ENCODE measurements at places on chromosomes 3 and 15. TPM values are rescaled to one million over a fixed set of nuclear protein-coding genes. Genes with fewer than 3 reads are reported as not detected.
A peak's percentile ranks its signal among the peaks of the same experiment; 100 is the strongest.

DNA sequence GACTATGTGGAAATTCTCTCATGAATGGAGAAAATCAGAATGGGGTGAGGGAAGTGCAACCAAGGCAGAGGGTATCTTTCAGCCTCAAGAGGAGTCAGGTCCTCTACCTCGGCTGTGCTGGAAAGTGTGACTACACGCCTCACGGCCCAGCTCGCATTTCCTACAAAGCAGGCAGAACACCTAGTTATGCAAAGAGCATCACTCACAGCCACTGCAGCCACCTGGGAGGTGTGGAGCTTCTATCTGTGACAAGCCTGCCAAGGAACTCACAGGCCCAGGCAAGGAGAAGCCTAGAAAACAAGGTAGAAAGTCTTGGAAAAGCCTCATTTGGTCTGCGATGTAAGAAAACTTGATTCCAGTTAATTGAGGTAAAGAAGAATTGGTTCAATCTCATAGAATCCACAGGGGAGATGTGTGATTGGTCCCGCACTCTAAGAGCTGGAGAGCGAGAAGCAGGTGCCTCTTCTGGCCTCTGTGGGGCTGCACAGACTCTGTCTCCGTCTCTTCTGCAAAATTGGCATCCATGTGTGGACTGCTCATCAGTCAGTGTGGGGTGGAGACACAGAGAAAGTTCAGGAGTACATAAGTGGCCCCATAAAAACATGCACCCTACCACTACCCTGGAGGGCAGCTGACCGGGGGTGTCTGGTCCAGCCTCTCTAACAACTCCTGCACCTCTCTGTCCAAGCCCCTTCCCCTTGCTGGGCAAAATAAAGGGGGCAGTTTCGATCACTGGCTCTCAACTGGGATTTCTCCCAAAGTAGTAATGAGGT is 76.8 kb downstream of the TAMM41 start:
- no peaks in the 10 kb centered on the region for H3K27me3 ChIP-seq
- DNase-seq = no peak
- no peak overlapping the region for H3K4me3 ChIP-seq

KCNH8 gene
- total RNA-seq = 0.25 TPM

TEX55 gene
- not detected for total RNA-seq

GRCh38 chr3:52202384-52203077 is 4.6 kb downstream of the ALAS1 start:
- H3K36me3 ChIP-seq = peaks cover 52% of the 10 kb centered on the region
- no peak for DNase-seq
- peaks cover 15% of the 10 kb centered on the region for H3K4me1 ChIP-seq
- no peaks in the 10 kb centered on the region for H3K27me3 ChIP-seq
- no peak overlapping the region for H3K4me3 ChIP-seq

GRCh38 chr15:94607176-94607654 is 375.9 kb downstream of the MCTP2 start:
- H3K27me3 ChIP-seq = no peaks in the 10 kb centered on the region
- H3K36me3 ChIP-seq = no peaks in the 10 kb centered on the region
- peak; percentile 77 for DNase-seq
- no peak overlapping the region for H3K4me3 ChIP-seq
- no peak overlapping the region for H3K27ac ChIP-seq
- H3K4me1 ChIP-seq = peaks cover 6% of the 10 kb centered on the region

GRCh38 chr3:4392992-4393391 is 74.1 kb downstream of the SUMF1 start:
- H3K27me3 ChIP-seq = no peaks in the 10 kb centered on the region
- no peak for DNase-seq
- H3K4me3 ChIP-seq = no peak overlapping the region
- H3K36me3 ChIP-seq = peaks cover 2% of the 10 kb centered on the region
- H3K4me1 ChIP-seq = peaks cover 7% of the 10 kb centered on the region
- H3K27ac ChIP-seq = no peak overlapping the region

GRCh38 chr3:170000051-170000450 is 33.4 kb downstream of the SEC62 start:
- no peaks in the 10 kb centered on the region for H3K27me3 ChIP-seq
- H3K36me3 ChIP-seq = no peaks in the 10 kb centered on the region
- H3K27ac ChIP-seq = no peak overlapping the region
- no peak for DNase-seq

GRCh38 chr3:48984663-48985062 is 5.4 kb upstream of the P4HTM start:
- peaks cover 20% of the 10 kb centered on the region for H3K36me3 ChIP-seq
- H3K27me3 ChIP-seq = no peaks in the 10 kb centered on the region
- no peak overlapping the region for H3K4me3 ChIP-seq
- H3K4me1 ChIP-seq = peaks cover 3% of the 10 kb centered on the region

DNA sequence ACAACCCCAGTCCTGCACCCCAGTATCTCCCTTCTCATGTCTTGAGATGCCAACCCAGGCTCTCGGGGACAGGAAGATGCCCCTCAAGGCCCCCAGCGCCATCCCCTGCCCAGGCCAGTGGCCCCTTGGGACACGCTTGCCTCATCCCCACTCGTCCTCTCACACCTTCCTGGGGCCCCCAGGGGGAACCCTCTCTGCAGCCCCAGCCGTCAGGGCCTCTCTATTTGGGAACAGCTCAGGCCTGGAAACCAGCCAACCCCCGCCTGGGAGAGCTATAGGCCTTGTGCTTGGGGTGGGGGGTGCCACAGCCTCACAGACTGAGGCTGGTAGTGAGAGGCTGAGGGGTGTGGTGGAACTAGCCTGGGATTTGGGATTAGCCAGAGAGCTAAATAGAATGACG is 7.8 kb downstream of the LINGO1 start:
- no peak overlapping the region for H3K27ac ChIP-seq
- H3K27me3 ChIP-seq = no peaks in the 10 kb centered on the region
- H3K36me3 ChIP-seq = no peaks in the 10 kb centered on the region
- H3K4me1 ChIP-seq = peaks cover 40% of the 10 kb centered on the region

DNA sequence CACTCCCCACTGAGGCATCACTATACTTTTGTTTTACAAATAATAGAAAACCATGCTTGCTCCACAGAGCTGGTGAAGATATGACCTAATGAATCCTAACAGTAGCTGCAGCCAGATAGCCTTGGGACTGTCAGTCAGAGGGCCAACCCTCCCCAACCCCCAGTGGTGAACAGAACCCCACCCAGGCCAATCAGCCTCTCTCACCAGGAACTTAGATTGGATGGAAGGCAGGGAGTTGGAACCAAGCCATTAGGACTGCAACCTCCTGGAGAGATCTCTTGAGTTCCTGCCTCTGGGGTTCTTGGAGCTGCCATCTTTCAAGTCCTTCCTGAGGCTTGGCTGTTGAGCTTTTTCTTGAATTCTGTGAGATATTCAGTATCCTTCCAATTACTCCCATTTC is 3.0 kb upstream of the MRPS22 start:
- H3K27ac ChIP-seq = no peak overlapping the region
- H3K27me3 ChIP-seq = no peaks in the 10 kb centered on the region
- peaks cover 6% of the 10 kb centered on the region for H3K4me1 ChIP-seq
- no peak overlapping the region for H3K4me3 ChIP-seq

DNASE1L3 gene
- 1.2 TPM for total RNA-seq

DNA sequence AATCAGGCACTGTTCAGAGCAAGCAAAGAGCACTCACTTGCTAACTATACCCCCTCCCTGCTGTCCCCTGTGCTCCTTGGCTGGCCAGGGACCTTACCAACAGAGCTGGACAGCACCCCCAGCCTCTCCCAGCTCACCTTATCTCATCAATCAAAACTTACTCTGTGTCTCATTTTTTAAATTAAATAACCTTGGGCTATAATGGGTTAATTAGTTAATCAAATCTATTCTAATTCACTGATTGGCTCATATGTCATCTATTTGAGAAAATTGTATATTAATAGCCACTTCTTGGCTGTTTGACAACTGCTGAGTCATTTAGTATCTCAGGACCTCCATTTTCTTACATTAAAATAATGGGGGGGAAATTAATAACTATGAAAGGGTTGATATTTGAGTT is 22.9 kb downstream of the IL5RA start:
- H3K4me3 ChIP-seq = no peak overlapping the region
- H3K27ac ChIP-seq = no peak overlapping the region
- H3K27me3 ChIP-seq = no peaks in the 10 kb centered on the region
- no peaks in the 10 kb centered on the region for H3K4me1 ChIP-seq
- H3K36me3 ChIP-seq = no peaks in the 10 kb centered on the region

GRCh38 chr3:133209871-133210550 is 171.8 kb downstream of the TMEM108 start:
- H3K27ac ChIP-seq = no peak overlapping the region
- peaks cover 14% of the 10 kb centered on the region for H3K4me1 ChIP-seq
- no peaks in the 10 kb centered on the region for H3K27me3 ChIP-seq
- DNase-seq = no peak

DNA sequence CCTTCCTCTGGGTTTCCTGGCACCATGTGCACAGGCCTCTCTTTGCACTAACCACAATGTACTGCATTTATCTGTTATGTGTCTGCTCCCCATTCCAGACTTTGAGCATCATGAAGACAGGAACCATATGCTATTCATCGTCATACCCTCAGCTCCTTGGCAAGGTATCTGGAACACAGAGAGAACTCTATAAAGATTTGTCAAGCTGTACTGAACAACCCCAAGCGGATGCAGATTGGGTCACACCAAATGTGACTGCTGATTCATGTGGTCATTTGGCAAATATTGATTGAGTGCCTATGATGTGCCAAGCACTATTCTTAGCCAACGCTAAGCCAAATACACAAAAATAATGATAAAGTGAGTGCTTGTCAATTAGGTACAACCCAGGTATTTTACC is 7.5 kb upstream of the MEGF11 start:
- no peaks in the 10 kb centered on the region for H3K4me1 ChIP-seq
- DNase-seq = no peak
- no peak overlapping the region for H3K27ac ChIP-seq
- H3K4me3 ChIP-seq = no peak overlapping the region

GRCh38 chr3:143016321-143016972 is 15.1 kb downstream of the U2SURP start:
- H3K4me3 ChIP-seq = no peak overlapping the region
- H3K27ac ChIP-seq = no peak overlapping the region
- no peaks in the 10 kb centered on the region for H3K27me3 ChIP-seq

- H3K27me3 ChIP-seq = no peaks in the 10 kb centered on the region
- no peaks in the 10 kb centered on the region for H3K4me1 ChIP-seq
- no peak overlapping the region for H3K27ac ChIP-seq
- no peak overlapping the region for H3K4me3 ChIP-seq
These were observed 455.2 kb upstream of the ARPP21 start for GRCh38 chr3:35183927-35184675.

DNA sequence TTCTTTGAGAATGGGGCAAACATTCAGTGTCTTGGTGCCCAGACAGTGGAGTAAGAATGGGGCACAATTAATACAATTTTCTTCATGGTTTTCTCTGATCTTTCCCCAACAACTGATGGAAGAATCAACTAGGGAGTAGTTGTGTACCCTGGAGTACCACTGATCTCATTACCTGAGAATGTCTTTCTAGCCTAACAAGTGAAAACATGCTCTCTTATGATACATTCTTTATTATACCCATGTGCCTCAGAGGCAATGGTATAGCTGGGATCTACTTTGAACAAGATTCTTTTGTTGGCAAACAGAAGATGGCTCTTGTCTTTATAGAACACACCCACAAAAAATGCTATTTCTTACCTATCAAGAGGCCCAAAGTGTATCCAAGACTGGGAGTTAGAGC is 250.6 kb upstream of the CMC1 start:
- no peaks in the 10 kb centered on the region for H3K27me3 ChIP-seq
- H3K4me1 ChIP-seq = no peaks in the 10 kb centered on the region
- H3K27ac ChIP-seq = no peak overlapping the region
- no peak for DNase-seq

ZBTB47 gene
- 8.6 TPM for total RNA-seq

GP5 gene
- 1.1 TPM for total RNA-seq

SCN11A gene
- total RNA-seq = 0.12 TPM

GRCh38 chr3:24740326-24740725 is 245.7 kb upstream of the THRB start:
- DNase-seq = peak; percentile 20
- no peaks in the 10 kb centered on the region for H3K4me1 ChIP-seq
- H3K27ac ChIP-seq = no peak overlapping the region
- no peaks in the 10 kb centered on the region for H3K27me3 ChIP-seq
- H3K36me3 ChIP-seq = no peaks in the 10 kb centered on the region

BCL2A1 gene
- 27.4 TPM for total RNA-seq

- H3K27me3 ChIP-seq = no peaks in the 10 kb centered on the region
- H3K4me3 ChIP-seq = no peak overlapping the region
- H3K36me3 ChIP-seq = no peaks in the 10 kb centered on the region
- H3K27ac ChIP-seq = no peak overlapping the region
These were observed 458.4 kb upstream of the ADAMTS9 start for GRCh38 chr3:65146179-65146578.

DNA sequence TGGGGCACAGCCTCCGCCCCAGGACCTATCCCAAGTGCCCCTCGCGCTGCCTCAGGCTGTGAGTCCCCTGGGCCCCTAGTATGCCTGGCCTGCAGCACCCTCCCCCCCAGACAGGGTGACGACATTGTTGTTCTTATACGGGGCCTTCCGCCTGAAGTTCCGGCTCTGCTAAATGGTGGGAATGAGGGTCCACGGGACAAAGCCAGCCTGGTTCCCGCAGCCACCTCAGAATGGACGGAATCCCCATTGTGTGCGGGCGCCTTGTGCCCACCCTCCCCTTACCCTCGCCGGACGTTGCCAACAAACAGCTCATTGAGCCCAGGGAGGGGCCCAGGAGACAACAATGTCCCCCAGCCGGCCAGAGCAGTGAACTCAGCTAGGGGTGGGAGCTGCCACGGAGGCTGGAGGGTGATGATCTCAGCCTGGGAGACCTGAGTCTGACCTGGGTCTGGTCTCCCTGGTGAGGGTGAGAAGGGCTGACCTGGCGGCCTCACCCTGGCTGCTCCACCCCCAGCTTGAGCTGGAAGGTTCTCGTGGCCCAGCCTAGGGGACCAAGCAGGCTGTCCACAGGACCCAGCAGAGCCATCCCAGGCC is 10.2 kb upstream of the DLL4 start:
- peak; percentile 64 for DNase-seq
- H3K36me3 ChIP-seq = no peaks in the 10 kb centered on the region
- peak overlapping the region; percentile 79 for H3K27ac ChIP-seq

DNA sequence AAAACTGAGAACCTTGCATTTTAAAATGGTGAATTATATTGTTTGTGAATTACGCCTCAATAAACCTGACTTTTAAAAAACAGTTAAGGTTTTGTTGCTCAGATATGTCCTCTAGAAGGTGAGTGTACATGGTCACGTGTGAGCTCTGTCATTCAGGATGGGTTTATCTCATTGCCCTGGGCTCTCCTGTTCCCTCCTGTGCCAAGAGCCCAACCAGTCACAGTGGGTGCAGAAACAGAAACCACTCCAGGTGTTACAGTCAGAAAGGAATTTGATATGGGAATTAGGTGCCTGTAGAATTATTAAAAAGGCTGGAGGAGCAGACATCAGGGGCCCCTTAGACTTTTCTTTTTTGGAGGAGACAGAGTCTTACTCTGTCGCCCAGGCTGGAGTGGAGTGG is 196.4 kb downstream of the STT3B start:
- H3K27me3 ChIP-seq = no peaks in the 10 kb centered on the region
- no peak for DNase-seq
- no peak overlapping the region for H3K27ac ChIP-seq
- peaks cover 2% of the 10 kb centered on the region for H3K36me3 ChIP-seq

Data from lung (tissue), 17 donors.